ENCODE measurements at places on chromosomes 13 and 19.

DNA sequence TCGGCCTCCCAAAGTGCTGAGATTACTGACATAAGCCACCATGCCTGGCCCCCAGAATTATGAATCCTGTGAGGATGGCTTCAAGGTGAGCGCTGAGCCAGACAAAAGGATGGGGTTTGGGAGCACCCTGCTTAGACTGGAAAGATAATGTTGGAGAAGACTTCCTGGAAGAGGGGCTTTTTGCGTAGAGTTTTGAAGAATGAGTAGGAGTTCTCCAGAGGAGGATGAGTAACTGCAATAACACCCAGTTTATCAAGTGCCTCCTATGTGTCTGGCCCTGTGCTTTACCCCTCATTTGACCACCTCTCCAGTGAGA, 641 bp upstream of the GDF15 start:
- no peak for DNase-seq

DNA sequence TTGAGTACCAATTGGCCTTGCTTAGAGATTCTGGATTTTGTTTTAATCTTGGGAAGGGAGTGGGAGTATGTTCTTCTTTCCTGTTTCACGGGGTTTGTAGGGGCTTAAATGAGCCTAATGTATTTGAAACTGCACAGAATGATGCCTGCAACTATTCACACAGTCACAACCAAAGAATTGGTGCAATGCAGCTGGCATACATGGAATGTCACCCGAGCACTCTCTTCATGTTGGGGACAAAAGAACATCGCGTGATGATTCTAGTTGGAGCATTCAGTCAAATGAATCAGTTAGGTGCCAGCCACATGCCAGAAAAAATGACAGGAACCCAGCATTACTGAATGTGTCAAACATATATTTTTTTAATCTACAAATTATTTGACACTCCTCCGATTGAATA, 22.1 kb downstream of the STARD13 start:
- no peak for DNase-seq

GRCh38 chr13:114115796-114116195, 16.6 kb downstream of the RASA3 start:
- DNase-seq = no peak

- DNase-seq = no peak
These were observed 159.2 kb downstream of the SLC7A1 start for GRCh38 chr13:29436291-29436690.

DNA sequence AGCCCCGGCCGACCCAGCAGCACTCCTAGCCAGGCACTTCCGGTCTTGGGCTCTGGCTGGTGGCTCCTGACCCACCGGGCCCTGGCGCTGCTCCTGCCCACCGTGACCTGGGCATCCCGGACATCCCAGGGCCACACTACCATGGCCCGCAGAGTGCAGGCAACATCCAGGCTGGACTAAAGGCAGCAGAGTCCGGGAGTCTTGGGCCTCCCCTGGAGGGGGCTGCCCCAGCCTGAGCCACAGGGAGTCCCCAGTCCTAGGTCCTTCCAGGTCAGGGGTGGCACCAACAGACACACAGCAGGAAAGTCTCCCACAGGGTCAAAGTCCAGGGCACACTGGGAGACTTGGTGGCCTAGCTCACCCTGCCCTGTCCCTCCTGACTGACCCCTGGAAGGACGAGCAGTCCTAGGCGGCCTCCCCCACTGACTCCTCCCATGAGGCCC, 10.8 kb downstream of the LSM4 start:
- no peak for DNase-seq

DNA sequence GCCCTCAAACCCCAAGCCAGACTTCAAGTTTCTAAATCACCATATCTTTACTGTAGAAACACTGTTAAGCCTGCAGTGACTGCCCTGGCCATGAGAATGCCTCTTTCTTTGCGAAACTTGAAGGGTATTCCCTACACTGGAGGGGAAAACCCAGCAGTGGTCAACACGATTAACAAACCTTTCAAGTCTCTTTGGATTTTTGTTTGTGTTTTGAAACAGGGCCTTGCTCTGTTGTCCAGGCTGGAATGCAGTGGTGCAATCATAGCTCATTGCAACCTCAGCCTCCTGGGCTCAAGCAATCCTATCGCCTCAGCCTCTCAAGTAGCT, 17.4 kb upstream of the POMP start:
- no peak for DNase-seq

DNA sequence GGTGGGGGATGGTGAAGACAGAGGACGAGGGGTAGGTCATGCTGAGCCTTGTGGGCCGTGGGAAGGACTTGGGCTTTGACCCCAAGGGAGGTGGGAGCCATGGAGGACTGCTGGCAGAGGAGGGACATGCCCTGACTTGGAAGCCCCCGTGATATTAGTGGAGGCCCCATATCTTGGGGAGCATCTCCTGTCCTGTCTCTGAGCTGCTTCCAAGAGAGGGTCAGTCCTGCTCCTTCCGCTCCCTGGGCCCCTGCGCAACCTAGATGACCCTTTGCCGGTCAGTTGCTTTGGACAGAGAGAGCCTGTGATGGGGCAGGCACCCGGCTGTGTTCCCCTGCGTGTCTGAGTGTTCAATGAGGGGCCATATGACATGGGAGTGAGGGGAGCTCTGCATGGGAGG, 5.2 kb downstream of the TLE6 start:
- DNase-seq = no peak

- DNase-seq = no peak
These were observed 110.0 kb upstream of the SOX21 start for GRCh38 chr13:94822356-94822755.

GRCh38 chr13:100100115-100100879, 11.4 kb downstream of the PCCA start:
- DNase-seq = peak; percentile 44

GRCh38 chr19:50695251-50696093, 24.1 kb downstream of the SHANK1 start:
- no peak for DNase-seq

DNA sequence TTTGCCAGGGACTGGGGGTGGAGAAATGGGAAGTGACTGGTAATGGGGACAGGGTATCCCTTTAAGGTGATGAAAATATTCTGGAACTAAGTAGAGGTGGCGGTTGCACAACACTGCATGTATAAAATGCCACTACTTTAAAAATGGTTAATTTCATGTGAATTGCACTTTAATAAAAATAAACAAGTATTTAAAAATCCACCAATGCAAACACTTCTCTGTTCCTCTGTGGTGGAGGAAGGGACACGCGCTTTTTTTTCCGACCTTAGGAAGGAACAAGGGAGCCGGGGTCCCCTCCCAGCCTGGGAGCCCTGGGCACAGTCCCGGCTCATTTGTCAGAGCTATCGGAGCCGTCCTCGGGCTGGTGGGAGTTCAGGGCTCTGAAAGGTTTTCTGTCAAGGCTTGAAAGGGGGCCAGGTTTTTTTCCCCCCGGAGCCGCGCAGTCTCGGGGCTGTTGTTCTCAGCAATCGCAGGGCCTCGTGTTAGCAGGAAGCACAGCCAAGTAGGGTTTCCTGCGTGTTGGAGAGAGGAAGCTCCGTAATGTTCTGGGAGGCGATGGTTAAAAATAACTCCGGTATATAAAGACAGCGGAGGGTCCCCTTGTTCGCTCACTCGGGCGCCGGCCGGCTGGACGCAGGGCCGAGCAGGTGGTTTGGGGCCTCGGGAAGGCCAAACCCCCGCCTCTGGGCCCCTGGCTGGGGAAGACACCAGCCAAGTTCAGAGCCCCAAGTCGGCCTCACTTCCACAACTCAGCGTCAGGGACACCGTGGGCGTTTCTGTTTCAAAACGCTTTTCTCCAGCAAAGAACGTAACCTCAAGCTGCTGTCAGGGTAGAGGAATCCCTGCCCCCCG, 41.2 kb upstream of the KLF2 start:
- DNase-seq = no peak

DNA sequence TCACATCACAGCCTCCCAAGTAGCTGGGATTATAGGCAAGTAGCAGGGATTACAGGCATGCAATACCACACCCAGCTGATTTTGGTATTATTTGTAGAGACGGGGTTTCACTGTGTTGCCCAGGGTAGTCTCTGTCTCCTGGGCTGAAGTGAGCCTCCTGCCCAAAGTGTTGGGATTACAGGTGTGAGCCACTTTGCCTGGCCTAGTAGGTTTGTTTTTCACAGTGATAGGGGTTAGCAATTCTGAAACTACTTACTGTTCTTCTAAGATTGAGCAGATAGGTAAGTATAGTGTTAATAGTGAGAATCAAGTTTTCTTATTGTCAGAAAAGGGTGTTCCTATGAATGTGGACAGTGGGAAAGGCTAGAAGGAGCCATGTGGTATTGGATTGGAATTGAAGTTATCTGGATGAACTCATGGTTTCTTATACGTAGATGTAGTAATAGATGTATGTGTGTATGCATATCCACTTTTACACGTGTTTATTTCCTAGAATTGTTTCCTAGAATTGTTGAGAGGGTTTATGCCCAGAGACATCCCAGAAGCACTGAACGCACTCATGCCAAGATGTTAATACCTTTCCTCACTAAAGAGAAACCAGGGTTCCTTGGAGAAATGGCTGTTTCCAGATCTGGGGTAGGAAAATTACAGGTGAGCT, 49.1 kb downstream of the SAE1 start:
- no peak for DNase-seq

GRCh38 chr13:32905063-32905863, 111.0 kb upstream of the KL start:
- DNase-seq = no peak

GRCh38 chr19:14615623-14616022, 32.7 kb downstream of the CLEC17A start:
- DNase-seq = no peak

- no peak for DNase-seq
These were observed 1187.0 kb upstream of the SLC10A2 start for GRCh38 chr13:104253063-104253680.

DNA sequence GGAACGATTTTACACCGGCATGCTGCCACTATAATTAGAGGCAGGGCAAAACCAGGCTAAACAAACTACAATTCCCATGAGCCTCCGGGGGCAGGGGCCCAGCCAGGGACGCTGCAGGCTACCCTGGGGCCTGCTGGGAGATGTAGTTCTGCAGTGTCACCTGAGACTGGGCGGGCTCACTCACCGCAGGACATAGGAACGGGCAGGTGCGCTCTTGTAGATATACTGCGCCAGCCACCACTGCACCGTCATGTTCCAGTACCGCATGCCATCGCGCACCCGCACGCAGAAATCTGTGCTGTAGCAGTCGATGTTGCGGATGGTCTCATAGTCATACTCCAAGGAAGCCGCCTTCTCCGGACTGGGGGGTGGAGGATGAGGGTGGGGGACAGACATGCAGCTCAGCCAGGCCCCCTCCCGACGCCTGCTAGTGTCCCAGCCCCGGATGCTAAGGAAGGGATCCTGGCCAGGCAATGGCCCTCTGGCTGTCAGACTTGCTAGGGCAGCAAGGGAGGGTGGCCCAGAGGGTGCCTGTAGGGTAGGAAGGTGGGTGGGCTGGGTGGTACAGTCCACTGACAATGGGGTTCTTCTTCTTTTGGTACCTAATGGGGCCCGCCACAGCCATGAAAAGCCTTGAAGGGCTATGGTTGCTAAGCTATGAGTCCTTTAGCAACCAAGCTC, 5.8 kb upstream of the TMC4 start:
- no peak for DNase-seq

GRCh38 chr19:1807695-1808394, 4.2 kb downstream of the ATP8B3 start:
- DNase-seq = no peak

- no peak for DNase-seq
These were observed 939 bp upstream of the RANBP3 start for GRCh38 chr19:5978606-5979552.

DNA sequence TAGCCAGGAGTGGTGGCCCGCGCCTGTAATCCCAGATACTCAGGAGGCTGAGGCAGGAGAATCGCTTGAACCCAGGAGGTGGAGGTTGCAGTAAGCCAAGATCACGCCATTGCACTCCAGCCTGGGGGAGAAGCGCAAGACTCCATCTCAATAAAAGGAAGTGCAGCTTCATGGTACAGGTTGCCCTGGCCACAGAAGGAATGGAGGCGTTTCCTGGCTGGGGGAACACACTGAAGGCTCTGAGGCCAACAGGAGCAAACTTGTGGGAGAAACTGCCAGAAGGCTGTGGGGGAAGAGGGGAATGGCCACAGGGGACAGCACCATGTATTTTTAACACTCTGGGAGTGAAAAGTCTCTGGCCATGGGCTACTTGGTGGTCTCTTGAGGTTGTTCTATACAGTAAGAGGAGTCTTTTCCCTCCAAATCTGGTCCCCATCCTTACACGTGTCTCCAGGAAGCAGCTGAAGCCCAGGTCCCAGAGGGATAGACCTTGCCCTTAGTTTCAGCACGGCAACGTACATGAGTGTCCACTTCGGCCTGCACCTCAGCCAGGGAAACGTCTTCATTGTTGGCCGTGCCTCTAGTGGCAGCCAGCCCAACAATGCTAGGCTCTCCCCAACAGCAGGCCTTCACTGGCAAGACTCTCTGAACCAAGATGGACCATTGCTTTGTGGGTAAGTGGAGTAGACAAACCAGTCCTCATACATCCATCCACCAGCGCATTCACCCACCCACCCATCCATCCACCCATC, 7.4 kb downstream of the MICOS13 start:
- DNase-seq = no peak

DNA sequence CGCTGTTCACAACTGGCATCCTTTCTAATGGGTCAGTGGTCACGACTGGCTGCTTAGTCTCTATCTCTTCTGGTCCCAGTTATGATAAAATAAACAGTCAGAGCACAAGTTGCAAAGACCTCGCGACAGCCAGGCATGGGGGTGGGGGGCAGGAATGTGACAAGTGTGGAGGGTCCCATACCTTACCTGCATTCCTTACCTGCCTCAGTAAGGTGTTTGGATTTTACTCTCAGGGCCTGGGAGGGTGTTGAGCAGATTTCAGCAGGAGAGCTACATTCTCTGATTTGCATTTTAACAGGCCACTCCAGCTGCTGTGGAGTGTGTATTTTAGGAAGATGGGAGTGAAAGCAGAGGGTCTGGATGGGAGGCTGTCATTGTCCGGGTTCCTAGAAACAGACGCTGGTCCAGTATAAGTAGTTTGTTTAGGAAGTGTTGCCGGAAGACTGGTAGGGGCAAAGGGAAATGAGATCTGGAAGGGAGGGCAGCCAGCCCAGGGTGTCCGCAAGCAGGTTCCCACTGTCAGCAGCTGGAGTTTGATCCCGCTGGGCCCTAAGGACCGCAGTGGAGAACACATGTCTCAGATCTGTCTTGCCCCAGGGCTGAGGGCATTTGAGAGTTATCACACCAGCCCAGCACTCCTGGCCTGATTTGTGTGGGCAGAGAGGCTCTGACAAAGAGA, 920.0 kb downstream of the UQCRFS1 start:
- DNase-seq = no peak

GRCh38 chr13:109704771-109705635, 81.4 kb downstream of the IRS2 start:
- no peak for DNase-seq

GRCh38 chr19:48806818-48807589, 3.8 kb downstream of the BCAT2 start:
- no peak for DNase-seq

- peak; percentile 96 for DNase-seq
These were observed 55.9 kb downstream of the STARD13 start for GRCh38 chr13:33229446-33230177.

Data from foreskin melanocyte (primary cell).